ENCODE measurements at places on chromosomes 16 and 17.

GRCh38 chr17:80720610-80721577, 176.3 kb downstream of the RPTOR start:
- no peak for DNase-seq

DNA sequence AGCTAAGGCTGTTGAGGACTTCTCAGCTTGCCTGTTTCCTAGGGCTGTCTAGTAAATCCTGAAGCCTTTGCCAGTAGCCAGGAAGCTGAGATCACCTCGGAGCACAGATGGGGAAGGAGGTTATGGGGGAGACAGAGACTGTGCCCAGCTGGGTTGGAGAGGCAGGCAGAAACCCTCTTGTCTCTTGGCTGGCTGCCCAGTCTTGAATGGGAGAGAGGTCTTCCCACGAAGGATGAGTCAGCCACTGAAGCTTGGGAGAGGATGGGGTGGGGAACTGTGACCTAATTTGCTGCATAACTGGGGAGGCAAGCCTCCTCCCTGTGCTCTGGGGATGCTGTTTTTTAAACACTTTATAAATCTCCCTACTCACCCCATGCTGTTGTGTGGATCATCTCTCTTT, 69.8 kb downstream of the SHISA9 start:
- no peak for DNase-seq

- DNase-seq: no peak
Measured at GRCh38 chr16:30530163-30531037, 4.0 kb upstream of the ZNF768 start.

DNA sequence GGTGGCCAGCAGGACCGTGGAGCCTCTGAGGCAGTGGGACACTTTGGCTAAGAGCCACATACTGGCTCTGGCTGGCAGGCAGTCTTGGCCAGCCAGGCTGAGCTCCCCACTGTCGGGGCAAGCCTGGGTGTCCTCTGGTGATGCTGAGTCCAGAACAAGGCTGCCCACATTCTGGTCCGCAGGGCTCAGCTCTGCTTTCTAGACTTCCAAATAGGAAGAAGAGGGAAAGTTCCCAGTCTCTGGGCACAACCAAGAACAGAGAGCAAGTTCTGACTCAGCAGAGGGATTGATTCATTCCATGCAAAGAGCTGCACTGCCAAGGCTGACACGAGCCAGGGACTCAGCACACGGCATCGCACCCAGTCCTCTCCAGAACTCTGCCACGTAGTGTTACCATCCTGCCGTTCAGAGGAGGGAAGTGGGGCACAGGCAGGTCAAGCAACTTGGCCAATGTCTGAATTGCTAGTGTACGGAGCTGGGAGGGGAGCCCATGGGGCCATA, 58.9 kb downstream of the NOS2 start:
- DNase-seq: no peak

DNA sequence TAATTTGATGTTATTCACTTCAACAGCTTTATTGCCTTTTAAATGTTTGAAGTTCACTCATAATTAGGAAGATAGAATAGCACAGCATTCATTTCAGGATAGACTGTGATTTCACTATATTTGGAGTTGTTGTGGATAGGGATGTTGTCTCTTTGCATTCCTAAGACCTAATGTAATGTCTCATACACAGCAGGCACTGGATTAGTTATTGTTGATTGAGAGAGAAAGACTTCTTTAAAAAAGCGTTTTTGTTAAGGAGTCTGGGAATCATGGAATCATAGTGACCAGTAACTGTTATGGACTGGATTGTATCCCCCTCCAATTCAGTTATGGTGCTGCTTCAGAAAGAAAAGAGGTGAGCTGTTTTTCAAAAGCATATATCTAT, 122.0 kb downstream of the USP22 start:
- no peak for DNase-seq

GRCh38 chr16:23119570-23119969, 29.7 kb downstream of the USP31 start:
- DNase-seq: no peak

- DNase-seq: no peak
Measured at GRCh38 chr17:77836557-77837041, 121.9 kb upstream of the TNRC6C start.

DNA sequence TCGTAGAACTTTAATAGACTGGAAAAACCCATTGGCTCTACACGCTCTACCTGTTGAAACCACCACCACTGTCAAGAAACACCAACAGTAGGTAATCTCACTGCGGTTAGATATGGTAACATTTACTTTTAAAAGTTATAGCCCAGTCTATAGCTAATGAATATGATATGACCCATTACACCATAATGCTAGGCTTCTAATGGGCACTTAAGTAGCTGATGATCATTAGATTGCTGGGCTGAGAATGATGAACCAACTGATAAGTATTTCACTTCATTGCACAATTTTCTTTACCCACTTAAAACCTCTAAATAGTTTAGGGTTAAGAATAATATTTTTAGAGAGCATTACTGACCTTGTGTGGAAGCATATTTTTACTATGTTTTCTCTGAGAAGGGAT, 788.9 kb upstream of the CA10 start:
- no peak for DNase-seq

GRCh38 chr17:81365601-81366585, 29.4 kb upstream of the BAHCC1 start:
- no peak for DNase-seq

DNA sequence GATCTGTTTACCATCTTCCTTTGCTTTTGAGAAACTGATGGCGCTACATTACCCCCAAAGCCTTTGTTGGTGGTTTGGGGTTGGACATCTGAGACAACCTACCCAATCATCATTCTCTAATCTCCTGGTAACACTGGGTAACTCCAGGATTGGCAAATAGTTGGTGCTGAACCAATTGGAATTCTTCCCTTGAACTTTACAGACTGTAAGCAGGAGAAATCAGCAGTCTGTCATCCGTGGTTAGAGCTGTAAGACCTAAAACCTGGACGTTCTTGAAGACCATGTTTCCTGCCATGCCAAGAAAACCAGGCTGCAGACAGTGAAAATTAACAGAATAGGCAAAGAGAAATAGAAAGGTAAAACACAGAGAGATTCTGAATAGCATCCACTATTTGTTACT, 398.8 kb upstream of the SALL1 start:
- DNase-seq: no peak

DNA sequence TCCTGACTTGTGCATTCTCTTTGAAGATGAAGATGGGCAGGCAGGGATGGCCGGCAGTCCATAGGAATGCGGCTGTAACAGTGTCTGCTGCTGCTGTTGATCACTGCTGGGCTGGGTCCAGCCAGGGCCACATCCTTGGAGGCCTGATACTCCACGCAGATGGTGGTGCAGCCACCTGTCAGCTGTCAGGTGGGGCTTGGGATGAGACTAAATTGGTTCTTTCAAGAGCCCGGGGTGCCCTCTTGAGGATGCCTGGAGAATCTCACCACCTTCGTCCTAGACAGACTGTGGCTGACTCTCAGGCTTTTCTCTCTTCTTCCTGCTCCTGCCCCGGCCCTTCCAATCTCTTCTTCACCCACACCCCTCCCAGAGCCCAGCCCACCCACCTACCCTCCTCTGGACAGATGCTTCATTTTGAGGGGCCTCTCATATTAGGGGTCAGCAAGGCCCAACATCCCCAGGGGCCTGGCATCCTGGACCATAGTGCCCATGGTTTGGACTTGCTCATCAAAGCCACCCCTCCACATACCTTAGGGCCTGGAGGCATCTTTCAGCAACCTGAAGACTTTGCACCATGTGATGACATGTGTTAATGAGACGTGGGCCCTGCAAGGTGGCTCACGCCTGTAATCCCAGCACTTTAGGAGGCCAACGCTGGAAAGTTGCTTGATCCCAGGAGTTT, 19.1 kb downstream of the OSBPL7 start:
- no peak for DNase-seq

DNA sequence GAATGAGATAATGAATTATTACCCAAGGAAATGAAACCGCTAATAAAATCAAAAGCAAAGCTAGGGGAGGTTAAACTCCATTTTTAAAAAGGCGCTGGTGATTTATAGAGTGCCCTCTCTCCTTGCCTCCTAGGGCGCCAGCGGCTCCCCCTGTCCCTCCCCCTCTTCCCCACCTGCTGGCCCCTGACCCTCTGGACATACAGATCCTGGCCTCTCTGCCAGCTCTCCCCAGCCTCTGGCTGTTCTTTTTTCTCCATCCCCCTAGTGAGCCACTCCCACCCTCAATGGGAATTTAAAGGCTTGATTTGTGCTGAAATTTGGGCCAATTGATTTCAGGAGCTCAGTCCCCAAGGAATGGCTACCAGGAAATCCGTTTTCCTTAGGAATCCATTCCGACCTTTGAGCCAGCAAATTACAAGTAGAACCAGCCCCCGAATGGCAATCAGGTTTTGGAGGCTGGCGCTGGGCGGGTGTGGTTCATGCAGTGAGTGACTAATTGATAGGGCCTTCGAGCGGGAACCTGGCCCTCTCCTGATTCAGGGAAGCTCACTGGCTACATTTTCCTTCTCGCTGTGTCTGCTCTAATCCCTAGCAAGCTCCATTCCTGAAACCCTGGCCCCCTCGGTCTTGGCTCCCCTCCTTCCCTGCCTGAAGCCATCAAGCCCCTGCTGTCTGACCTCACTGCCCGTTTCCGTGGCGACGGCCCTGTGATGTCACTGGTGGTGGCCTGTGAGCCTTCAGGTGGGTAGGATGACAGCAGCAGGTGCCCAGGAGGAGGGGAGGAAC, 141.9 kb upstream of the SDK2 start:
- no peak for DNase-seq

- DNase-seq: no peak
Measured at GRCh38 chr17:40104594-40105486, 4.5 kb upstream of the NR1D1 start.

DNA sequence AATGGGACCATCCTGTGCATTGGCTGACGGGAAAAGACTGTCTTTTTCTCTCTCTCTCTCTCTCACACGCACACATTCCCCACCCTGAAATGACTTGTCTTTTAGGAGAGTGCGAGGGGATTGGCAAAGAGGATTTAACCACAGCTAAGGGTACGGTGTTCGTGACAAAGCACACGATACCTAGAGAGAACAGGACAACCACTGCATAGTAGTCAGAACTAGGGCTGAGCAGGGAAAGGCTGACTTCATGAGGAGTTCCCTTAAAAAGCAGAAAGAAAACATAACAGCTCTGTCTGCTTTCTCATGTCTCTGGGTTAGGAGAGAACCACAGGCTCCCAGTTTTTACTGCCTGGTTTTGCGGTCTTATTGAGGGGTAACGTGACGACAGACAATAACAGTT, 742.8 kb upstream of the SOX9 start:
- DNase-seq: no peak

DNA sequence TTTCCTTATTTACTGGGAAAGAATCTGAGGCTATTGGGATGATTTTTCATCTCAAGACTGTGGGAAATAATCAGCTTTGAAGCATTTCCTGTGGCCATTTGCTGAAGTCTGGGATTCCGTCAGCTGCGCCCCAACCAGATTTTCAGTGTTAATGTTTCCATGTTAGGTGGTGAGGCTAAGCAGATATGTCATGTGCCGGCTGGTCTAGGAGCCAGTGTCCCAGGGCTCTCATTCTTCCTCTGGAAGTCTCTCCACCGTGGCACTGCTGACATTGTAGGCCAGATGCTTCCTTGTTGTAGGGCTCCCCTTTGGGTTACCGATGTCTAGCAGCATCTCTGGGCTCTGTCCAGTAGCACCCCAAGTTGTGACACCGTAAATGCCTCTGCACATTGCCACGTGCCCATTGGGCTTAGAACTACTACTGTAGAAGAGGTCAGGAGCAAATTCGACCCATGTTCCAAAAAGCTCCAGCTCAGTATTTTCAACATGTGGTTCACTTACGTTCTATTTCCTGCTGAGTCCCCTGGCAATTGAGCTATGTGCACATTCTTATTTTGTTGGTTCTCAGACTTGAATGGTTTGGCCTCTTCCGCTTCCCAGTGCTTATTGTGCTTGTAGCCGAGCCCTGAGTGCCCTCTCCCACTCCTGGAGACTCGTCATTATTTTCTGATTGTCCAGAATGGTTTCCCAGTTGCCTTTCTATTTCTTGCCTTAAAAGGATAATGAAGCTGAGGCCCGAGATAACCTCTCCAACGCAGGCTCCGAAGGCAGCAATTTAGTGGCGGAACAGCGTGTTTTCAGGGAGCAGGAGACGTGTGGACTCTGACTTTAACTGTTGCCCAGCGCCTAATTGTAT, 82.2 kb downstream of the SPECC1 start:
- DNase-seq: no peak

GRCh38 chr16:21659124-21659523, 4.6 kb upstream of the OTOA start:
- DNase-seq: no peak

DNA sequence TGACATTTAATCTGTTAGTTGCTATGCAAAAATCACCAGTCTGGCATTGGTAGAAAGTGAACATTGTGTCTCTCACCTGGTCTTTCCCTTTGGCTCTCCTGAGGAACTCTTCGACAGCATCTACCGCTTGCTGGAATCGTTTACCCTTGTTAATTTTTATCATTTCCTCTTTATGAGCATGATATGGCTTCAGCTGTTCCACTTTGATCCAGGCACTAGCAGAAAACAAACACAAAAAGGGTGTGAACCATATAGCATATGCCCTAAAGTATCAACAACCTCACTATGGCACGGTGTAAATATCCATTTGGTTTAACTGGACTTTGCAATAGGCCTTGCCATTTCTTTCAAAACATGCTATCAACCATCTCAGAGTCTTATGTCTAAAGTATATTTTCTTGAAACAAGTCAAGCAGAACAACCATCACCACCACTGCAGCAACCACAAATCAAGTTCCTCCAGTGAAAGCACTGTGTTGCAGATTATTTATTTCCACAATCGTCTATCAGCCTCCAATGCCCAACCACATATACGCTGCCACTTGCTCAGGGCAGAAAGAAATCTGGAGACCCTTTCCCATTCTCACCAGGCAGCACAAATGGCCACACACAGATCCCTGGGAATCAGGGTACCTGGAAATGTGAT, 14.3 kb downstream of the GLYR1 start:
- DNase-seq: no peak

- no peak for DNase-seq
Measured at GRCh38 chr17:80695979-80696378, 151.3 kb downstream of the RPTOR start.

DNA sequence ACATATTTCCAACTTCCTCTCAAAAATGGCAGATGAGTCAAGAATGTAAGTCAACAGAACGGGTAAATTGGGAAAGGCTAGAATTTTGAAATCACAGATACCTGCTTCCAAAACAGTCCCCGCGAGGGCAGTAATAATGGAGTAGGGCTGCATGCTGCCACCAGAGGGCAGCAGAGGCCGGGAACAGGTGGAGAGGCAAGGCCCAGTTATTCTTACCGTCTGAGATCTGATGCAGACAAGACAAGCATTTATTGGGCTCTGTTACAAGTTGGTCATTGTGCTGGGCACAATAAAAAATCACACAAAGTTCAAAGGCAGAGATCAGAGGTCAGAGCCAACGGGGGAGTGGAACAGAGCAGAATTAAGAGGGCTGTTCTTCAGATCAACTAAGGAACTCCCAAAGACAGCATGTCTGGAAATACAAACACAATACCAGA, 8.8 kb upstream of the MLKL start:
- DNase-seq: peak; percentile 21
